ENCODE measurements at places on chromosomes 11 and 22. TPM values are rescaled to one million over a fixed set of nuclear protein-coding genes. Genes with fewer than 3 reads are reported as not detected.

The CRYBA4 gene
- not detected for total RNA-seq

The KRTAP5-1 gene
- not detected for total RNA-seq

DNA sequence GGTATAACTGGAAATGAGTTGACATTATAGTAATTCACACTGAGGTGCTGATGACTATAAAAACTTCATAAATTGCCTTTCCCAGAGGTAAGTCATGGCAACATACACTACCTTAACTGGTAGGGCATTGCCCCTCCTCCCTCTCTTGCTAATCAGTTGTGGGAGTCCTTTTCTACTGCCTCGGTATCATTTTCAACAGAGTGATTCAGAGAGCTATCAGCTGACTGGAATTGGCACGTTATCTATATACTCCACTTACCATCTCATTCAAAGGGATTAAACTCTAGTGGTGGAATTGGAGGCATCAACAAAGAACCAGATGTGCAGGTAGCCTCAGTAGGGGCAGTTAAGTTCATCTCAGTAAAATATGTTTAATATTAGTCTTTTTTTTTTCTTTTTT is 8.0 kb upstream of the NUP160 start:
- DNase-seq = no peak

DNA sequence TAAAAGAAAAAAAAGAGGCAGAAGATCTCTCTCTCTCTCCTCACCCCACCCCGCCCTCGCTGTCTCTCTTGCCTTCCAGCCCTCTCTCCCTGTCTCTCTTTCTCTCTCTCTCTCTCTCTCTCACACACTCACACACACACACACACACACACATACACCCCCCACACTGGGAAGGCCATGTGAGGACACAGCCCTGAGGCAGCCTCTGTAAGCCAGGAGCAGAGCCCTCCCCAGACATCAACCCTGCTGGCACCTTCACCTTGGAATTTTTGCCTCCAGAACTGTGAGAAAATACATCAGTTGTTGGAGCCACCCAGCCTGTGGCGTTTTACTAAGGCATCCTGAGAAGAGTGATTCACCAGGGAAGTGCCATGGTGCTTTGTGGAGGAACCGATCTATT is 14.7 kb downstream of the APOL3 start:
- DNase-seq = no peak

GRCh38 chr22:36160499-36160942 is at the start of gene APOL3:
Gene APOL3, minus strand, starts transcription at chr22:36160755. Its CDS starts 11,700 bp downstream, at chr22:36149055.
- peak; percentile 34 for DNase-seq

GRCh38 chr11:16924462-16924825 is 89.8 kb downstream of the PLEKHA7 start:
- DNase-seq = no peak

DNA sequence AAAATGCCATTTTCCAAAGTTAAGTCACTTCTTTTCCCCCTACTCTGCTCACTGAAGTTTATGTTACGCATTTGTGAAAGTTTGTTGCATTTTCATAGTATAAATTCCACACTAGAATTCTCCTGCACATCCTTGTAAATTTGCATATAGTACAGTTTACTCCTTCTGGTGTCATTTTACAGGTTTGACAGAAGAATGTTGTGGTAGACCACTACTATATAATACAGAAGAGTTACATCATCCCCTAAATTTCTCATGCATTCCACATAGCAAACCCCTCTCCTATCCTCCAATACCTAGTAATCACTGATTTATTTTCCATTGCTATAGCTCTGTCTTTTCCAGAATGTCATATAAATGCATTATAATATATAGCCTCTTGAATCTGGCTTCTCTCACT is 64.5 kb downstream of the CCDC73 start:
- no peak for DNase-seq

DNA sequence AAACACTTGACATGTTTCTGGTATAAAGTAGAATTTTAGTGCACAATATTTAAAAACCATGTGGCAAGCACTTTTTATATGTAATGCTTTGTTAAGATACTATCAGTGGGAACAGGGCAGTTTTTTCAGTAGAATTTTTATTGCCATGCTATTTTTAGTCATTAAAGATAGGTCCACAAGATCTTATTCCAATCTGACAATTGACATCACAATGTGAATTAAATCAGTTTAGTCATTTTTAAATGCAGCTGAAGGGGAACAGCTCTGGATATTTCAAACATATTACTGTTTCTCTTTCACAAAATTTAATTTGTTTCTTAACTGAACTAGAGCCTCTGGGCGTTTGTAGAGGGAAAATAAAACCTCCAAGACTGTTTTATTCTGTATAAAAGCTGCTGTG is 194.1 kb downstream of the MSANTD4 start:
- no peak for DNase-seq

DNA sequence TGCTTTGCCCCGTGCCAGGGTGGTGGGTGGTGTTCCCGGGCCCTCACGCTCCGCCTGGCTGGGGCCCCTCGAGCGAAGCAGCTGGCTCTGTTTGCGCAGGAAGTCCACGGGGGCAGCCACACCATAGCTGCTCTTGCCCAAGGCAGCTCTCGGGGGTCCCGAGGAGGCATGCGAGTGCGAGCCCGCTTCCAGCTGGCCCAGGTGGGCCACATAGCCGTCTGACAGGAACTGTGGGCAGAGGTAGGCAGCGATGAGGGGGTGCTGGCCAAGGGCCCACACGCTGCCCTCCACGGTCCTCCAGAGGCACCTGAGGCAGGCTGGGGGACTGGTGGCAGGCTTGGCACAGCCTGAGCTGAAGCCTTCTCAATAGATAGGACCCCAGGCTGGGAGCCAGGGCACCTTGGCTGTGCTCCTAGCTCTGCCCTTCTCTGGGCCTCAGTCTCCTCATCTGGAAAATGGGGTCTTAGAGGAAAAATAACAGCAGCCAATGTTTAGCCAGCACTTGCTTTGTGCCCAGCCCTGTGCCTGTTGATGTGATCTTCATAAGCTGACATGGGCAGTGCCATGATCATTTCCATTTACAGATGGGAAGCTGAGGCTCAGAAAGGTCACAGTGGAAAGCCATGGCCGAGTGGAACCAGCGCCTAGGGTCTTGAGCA is 9.4 kb downstream of the AIP start:
- no peak for DNase-seq

All from spinal cord (tissue), 10 donors.